ELR (cell line): ENCODE measurements at places on chromosomes 6 and 20.

- DNase-seq = peak; percentile 32
Observed at GRCh38 chr6:143068001-143068400, 7.3 kb downstream of the AIG1 start.

DNA sequence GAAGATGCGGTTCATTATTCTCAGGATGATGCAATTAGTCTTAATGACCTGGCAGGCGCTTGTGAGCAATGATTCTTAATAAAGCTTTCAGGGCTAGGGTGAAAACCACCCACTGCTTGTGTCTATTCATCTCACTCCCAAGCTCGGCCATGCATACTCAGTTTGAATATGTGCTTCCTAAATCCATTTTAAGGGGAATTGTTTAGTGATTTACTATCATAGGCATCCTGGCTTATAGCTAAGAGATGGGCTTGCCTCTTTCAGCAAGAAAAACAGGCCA lies 141.1 kb upstream of the SLC24A3 start:
- no peak for DNase-seq

- no peak for DNase-seq
Observed at GRCh38 chr6:13248994-13249393, 79.3 kb downstream of the TBC1D7 start.

DNA sequence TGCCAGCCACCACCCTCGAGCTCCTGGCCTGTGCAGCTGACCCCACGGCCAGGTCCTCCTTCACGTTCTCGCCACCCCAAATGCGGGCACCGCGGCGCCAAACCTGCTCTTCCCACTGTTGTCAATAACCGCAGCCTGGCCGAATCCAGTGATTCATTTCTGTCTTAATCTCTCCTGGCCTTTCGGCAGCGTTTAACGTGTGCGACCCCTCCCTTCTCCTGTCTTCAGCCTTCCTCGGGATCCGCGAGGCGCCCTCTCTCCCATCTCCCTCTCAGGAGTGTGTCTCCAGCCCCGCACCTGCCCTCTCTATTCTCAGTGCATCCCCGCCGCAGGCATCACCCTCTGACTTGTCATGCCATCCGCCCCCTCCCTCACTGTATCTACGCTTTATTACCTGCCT lies 91.4 kb downstream of the THBS2 start:
- no peak for DNase-seq

DNA sequence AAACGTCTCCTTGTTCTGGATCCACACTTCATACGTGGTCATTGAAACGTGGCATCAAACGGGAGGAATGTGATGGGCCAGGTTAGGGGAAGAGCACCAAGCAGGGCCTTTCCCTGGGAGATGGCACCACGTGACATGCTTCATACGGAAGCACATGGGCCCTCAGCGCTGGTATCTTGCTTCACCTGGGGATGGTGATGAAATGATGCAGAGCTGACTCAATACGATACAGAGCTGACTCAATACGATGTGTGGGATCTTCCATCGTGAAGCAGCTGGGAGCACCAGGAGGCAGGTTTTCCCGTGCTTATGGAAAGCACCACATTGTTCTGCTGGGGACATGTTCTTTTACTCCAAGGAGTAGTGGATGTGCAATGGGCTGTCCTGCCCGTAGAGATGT lies 22.5 kb upstream of the TAGAP start:
- DNase-seq = peak; percentile 9

GRCh38 chr6:127641905-127642304 lies 64.9 kb downstream of the C6orf58 start:
- DNase-seq = peak; percentile 62

DNA sequence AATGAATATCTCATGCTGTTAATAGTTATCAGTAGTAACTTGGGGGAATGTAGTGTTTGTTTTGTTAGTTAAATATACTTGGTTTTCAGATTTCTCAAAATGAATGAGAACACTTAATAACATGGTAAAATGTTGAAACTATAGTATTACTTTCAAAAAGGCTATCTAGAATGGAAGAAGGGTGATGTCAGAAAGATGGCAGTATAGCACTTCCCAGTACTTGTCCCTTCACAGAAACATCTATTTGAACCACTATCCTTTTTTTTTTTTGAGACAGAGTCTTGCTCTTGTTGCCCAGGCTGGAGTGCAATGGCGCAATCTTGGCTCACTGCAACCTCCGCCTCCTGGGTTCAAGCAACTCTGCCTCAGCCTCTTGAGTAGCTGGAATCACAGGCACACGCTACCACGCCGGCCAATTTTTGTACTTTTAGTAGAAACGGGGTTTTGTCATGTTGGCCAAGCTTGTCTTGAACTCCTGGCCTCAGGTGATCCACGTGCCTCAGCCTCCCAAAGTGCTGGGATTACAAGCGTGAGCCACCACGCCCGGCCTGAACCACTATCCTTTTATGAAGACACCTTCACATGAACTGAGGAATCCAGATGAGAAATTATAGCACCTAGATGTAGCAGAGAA lies 4.7 kb upstream of the ECHDC1 start:
- no peak for DNase-seq

GRCh38 chr20:56369179-56369578 lies 10.4 kb downstream of the FAM210B start:
- DNase-seq = no peak

DNA sequence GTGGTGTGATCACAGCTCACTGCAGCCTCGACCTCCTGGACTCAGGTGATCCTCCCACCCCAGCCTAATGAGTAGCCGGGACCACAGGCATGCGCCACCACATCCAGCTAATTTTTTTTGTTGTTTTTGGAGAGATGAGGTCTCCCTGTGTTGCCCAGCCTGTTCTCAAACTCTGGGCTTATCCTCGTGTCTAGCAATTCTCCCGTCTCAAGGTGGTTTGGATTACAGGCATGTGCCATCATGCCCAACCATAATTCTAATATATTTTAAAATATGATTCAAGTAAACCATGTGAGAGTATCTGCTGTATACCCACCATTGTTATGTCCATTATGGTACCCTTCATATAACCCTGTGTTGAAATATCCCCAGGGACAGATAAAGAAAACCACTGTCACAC lies 60.3 kb upstream of the C20orf144 start:
- no peak for DNase-seq

- DNase-seq = peak; percentile 45
Observed at GRCh38 chr6:79672631-79673111, 41.5 kb downstream of the SH3BGRL2 start.

- no peak for DNase-seq
Observed at GRCh38 chr6:134419716-134420115, 101.8 kb upstream of the SGK1 start.

- DNase-seq = no peak
Observed at GRCh38 chr6:82217018-82217586, 30.4 kb downstream of the IBTK start.

- no peak for DNase-seq
Observed at GRCh38 chr6:10746915-10747250, 722 bp upstream of the TMEM14B start.

- DNase-seq = no peak
Observed at GRCh38 chr6:14721103-14721758, 524.6 kb upstream of the JARID2 start.

DNA sequence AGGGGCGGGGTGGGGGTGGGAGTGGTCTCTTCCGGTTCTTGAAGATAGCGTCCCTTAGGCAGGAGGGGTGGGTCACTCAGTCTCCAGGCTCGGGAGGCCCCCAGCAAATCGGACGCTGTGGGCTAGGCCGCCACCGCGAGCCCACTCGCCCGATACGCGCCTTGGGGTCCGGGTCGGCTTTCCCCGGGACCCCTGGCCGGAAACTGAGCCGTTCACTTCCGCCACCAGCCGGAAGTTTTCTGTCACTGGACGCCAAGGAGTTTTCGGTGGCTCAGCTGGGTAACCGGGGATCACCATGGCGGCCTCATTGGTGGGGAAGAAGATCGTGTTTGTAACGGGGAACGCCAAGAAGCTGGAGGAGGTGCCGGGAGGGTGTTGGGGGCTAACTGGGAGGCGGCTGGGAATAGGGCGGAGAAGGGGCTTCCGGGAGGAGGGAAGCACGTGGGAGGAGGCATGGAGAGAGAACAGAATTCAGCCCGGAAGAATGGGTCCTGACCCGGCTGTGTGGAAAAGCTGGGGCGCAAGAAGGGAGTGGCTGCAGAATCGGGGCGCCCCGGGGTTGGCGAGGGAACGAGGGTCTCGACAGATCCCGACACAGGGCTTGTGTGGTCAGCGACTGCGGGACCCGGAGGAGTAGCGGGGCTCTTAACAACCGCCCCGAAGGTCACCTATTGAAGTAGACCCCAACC lies at the start of gene ITPA:
Gene ITPA (plus strand): TSS at position 242 of the 689 bp plus-strand sequence. CDS start 54 bp downstream, at position 296.
- peak; percentile 53 for DNase-seq

GRCh38 chr20:20017844-20018185 lies 653 bp downstream of the NAA20 start:
- DNase-seq = peak; percentile 30

- DNase-seq = no peak
Observed at GRCh38 chr20:57062696-57063270, 203.7 kb downstream of the BMP7 start.

DNA sequence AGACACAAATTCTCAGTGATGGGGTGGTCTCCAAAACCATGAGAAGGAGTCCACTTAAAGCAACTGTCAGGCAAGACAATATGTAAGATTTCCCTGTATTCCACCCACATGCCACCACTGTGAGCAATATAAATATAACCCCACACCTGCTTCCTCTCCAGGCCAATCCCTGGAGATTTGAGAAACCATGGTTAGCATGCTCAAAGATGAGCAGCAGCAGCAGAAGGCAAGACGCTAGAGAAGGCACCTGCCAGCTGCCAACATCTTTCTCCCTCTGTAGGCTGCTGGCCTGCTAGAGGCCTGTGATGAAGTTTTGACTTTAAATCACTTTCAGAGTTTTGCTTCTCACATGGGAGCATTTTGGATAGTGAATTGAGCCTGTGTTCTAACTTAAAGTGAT lies 7.9 kb upstream of the SOD2 start:
- DNase-seq = peak; percentile 26

DNA sequence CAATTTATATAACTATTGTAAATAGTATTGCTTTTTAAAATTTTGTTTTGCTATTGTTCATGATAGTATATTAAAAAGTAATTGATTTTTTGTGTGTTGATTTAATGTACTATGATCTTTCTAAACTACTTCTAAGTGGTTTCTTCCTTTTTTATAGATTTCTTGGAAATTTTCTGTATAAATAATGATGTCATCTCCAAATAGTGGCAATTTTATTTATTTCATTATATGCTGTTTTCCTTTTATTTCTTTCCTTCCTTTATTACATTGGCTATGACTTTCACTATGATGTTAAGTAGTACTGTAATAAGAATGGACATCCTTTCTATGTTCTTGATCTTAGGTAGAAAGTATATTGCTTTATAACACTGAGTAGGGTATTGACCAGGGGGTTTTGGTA lies 451.5 kb upstream of the SPTLC3 start:
- DNase-seq = no peak

- no peak for DNase-seq
Observed at GRCh38 chr6:101765281-101765680, 371.8 kb downstream of the GRIK2 start.

DNA sequence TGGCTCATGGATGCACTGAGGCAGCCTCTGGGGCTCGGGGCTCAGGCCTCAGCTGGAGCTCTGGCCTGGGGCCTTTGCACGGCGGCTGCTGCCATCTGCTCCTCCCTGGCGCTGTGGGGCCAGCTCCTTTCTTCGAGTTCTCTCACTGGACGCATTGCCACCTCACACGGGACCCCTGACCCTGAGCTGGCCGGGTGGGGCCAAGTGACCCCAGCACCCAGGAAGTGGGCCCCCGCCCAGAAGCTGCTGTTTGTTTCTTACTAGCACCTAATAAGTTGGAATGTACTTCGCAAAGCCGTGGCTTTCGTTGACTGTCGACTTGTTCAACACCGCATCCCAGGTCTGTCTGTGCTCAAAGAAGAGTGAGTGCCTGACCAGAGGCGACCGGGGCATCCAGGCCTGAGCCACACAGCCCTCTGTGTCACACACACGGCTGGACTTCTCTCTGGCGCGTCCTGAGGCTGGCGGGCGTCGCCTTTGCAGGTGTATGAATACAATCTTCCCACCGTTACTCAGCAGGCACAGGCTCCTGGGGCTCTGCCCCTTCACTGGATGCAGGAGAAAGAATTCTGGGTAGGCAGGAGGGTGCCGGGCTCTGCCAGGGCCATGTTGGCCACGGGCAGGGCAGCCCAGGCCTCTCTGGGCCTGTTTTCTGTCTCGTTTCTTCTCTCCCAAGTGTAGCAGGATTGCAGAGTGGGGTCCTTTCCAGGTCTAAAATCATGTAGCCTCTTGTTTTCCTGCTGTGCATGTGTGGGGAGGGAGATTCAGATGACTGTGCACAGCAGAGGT lies 112.9 kb downstream of the DLL1 start:
- no peak for DNase-seq

GRCh38 chr20:18705910-18706309 lies 107.7 kb upstream of the SCP2D1 start:
- DNase-seq = no peak

- peak; percentile 68 for DNase-seq
Observed at GRCh38 chr6:63636518-63637021, 968 bp downstream of the PHF3 start.

DNA sequence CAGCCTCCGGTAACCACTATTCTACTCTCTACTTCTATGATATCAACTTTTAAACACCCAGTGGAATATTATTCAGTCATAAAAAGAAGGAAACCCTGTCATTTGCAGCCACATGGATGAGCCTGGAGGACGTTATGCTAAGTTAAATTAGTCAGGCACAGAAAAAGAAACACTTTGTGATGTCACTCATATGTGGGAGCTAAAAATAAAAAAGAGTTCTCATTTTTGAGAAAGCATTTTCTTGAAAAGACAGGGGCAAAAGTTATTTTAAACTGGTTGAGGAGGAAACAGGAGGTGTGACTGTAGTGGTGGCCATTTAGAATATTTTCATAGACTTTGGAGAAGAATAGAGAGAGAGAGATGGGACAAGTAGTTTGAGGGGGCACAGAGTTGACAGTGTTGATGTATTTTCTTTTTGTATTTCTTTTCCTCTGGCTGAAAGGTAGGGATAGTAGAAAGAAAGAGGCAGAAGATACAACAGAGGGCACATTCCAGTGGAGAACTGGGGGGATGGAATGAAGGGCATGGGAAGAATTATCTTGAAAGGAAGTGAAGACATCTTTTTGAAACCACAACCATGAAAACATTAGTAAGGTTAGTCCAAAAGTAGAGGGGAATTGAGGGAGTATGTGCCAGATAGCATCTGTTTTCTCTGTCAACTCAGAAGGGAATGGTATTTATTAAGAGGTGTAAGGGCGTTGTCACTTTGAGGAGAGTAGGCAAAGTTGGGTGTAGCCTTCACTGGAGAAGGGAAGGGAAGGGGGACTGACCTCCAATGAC lies 181.3 kb upstream of the GMDS start:
- DNase-seq = peak; percentile 8

DNA sequence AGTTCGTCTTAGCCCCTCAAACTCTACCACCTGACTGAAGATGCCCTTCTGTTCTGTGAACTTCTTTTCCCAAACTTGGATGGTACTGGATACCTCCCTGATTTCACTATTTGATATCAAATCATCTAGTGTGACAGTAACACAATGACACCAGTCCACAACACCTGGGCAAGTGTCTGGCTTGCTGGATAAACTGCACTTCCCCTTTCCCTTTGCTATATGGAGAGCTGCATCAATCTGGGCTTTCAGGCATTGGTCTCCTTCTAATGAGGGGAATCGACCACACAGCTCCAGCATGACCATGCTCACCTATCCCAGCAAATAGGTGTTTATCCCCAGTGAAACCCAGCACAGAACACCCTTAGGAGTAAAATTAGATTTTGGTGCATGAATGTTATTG lies 3.1 kb downstream of the F13A1 start:
- DNase-seq = no peak
